Urinary bladder (tissue), 4 donors: ENCODE measurements at places on chromosomes 16 and 17. TPM values are rescaled to one million over a fixed set of nuclear protein-coding genes. Genes with fewer than 3 reads are reported as not detected.

The KRTAP4-1 gene
- total RNA-seq = not detected

DNA sequence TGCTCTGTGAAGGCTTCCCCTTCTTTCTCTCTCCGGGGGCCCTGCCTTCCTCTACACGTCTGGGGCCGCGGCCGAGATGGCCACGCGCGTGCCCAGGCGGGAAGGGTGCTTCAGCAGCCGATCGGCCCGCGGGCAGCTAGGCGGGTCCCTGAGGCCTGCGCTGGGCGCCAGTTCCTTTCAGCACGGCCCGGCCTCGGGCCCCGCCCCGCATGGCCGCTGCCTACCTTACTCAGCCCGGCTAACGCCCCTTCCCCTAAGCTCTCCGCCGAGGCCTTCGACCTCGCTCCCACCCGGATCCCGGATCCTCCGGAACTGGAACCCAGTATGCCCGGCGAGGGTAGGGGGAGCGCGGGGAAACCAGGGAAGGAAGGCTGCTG lies 335 bp downstream of the TMEM11 start:
- no peak for DNase-seq

DNA sequence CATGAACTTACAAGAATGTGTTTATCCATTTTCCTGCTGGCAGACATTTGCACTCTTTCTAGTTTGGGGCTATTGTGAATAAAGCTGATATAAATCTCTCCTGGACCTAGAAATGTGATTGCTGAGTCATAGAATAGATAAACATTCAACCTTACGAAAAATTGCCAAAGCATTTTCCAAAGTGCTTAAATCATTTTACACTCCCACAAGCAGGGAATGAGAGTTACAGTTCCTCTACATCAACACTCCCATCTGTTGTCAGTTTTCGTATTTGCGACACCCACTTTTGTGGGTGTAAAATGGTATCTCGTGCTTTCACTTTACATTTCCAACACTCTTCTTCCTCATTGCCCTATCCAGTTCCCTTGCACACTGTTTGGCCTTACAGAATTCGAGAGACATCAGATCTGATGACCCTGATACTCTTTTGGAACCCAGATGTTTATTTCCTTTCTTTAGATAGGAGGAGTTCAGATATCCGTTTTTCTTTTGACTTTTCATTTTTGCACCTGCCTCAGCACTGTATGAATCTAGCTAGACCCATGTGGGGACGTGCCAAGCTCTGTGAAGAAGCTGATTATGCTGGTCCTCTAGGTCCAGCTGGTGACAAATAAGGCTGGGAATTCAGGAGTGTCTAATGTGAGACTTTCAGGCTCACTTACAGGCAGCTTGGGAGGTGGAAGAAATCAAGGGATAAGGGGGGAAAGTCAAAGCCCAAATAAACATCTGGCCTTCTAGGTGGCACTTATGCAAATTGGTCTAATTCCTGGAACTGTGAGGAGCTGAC lies 14.0 kb downstream of the SOX9 start:
- DNase-seq = no peak

DNA sequence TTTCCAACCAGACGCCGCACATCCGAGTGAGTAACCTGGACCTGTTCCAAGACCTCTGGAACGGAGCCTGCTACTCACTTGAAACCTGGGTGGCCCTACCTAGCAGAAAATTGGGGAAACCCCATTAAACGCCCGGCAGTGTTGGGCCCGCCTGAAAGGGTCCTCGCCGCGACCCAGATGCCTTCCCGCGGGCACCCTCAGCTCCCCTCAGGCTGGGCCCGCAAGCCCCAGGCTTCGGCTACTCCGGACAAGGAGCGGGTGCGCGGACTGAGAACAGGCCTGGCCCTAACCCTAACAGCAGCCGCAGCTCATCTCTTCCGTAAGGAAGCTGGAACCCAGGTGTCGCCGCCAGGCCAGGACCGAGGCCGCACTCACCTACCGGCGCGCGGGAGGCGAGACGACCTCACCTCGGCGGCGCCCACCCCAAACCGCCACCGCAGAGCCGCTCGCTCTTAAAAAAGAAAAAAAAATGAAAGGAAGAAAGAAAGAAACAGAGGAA lies 344 bp downstream of the PSME3IP1 start:
- no peak for DNase-seq

- no peak for DNase-seq
Observed at GRCh38 chr16:76676356-76676755, 399.2 kb downstream of the CNTNAP4 start.

The KRT39 gene
- not detected for total RNA-seq

GRCh38 chr17:76816590-76817135 lies 51.5 kb upstream of the MGAT5B start:
- DNase-seq = no peak

- no peak for DNase-seq
Observed at GRCh38 chr16:27489421-27489820, 60.3 kb downstream of the GTF3C1 start.

The USP43 gene
- total RNA-seq = 0.74 TPM

The COQ7 gene
- total RNA-seq = 23.8 TPM

The OTOA gene
- total RNA-seq = 0.42 TPM

The MYL11 gene
- total RNA-seq = 165 TPM

DNA sequence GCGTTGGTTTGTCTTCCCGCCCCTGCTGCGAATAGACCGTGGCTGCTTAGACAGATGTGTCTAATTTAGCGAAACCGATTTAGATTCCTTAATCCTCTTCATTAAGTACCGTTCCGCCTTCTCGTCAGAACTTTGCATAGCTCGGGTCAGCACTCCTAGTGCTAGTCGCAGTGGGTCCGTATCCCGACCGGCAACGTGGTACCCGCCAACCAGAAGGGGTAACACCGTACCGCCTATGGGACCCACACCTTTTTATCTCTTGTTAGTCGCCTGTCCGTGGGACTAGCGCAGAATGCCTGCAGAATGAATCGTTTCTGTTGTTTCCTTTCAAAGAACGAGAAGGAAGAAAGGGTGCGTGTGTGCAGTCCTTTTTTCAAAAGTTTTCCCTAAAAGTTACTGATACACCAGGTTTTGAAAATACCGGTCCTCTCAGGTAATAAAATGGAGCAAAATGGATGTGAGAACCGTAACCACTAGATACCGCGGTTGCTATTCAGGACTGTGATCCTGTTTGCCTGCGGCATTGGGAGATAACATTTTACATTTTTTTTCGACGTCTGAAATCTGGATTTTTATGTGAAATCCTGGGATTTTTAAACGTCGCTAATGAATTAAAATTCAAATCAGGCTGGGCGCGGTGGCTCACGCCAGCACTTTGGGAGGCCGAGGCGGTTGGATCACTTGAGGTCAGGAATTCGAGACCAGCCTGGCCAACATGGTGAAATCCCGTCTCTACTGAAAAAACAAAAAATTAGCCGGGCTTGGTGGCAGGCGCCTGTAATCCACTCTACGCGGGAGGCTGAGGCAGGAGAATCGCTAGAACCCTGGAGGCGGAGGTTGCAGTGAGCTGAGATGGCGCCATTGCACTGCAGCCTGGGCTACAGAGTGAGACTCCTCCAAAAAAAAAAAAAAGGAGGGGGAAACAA lies 998 bp upstream of the SRSF1 start:
- DNase-seq = no peak

DNA sequence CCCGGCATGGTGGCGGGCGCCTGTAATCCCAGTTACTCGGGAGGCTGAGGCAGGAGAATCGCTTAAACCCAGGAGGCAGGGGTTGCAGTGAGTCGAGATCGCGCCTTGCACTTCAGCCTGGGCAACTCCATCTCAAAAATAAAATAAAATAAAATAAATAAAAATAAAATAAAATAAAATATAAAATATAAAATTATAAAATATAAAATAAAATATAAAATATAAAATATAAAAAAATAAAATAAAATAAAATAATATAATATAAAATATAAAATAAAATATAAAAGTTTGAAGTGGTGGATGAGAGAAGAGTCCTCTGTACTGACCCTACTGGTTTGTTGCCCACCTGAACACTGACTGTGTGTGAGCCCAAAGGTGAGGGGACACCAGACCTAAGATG lies 15.2 kb downstream of the CCDC42 start:
- no peak for DNase-seq

DNA sequence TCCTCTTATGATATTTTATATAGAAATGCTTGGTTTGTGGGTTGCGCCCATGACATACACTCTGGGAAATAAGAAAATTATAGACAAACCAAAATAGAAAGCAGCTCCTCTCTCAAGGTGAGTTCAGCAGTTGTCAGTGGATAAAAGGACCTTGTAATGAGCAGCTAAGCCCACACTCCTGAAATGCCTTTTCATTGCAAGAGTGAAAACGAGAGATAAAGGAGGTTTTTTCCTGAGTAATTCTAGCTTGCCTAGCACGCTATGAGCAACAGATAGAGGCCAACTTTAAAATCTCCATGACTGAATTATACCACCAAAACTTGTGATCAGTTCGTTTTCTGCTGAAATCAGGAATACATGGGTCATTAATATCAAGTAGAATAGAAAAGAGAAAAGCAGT lies 261.8 kb upstream of the CACNG5 start:
- no peak for DNase-seq

DNA sequence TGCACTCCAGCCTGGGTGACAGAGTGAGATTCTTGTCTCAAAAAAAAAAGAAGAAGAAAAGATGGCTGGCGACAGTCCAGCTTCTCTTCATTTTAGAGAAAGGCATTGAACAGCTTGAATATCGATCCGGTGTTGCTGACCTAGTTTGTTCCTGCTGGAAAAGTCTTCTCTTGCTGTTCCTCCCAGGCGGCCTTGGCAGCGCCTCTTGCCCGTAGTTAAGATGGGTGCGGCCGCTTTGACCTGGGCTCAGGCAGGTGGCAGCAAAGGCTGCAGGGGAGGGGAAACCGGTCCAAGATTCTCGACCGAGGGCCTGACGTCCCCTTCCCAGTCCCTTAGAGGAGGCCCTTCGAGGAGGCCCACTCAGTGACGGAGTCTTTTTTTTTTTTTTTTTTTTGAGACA lies 3.8 kb upstream of the ZNF764 start:
- no peak for DNase-seq
